ENCODE measurements at places on chromosomes 2 and 18. TPM values are rescaled to one million over a fixed set of nuclear protein-coding genes. Genes with fewer than 3 reads are reported as not detected.

Gene SERPINB2
- 0.60 TPM for total RNA-seq

DNA sequence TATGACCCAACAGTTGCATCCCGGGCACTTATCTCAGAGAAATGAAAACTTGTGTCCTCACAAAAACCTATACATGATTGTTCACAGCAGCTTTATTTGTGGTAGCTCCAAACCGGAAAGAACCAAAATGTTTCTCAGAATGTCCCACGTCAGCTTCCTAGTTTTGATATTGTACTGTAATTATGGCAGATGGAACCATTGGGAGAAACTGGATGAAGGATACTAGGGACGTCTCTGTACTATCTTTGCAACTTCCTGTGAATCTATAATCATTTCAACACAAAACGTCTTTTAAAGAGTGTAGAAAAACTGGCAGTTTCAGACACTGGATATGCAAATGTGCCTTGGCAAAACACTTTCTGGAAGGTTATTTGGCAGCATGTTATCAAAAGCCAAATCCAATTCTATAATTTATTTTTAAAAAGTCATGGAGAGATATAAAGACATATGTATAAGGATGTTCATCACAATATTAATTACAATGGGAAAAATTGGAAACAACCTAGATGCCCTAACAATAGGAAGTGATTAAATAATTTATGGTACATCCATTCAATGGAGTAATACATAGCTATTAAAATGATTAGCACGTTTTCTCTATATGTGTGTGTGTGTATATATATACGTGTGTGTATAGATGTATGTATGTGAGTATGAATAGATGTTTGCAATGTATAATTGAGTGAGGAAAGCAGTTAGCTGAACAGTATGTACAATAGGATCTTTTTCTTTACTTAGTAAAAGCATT lies 9.8 kb downstream of the SAG start:
- H3K4me3 ChIP-seq: no peak overlapping the region
- H3K4me1 ChIP-seq: no peaks in the 10 kb centered on the region
- DNase-seq: no peak

- H3K4me3 ChIP-seq: no peak overlapping the region
- H3K27ac ChIP-seq: no peak overlapping the region
- H3K4me1 ChIP-seq: no peaks in the 10 kb centered on the region
- no peaks in the 10 kb centered on the region for H3K27me3 ChIP-seq
Observed at GRCh38 chr2:61750624-61751023, 103.2 kb downstream of the FAM161A start.

GRCh38 chr2:84527137-84528129 lies 11.1 kb downstream of the DNAH6 start:
- H3K4me1 ChIP-seq: no peaks in the 10 kb centered on the region
- DNase-seq: peak; percentile 12
- no peak overlapping the region for H3K4me3 ChIP-seq

DNA sequence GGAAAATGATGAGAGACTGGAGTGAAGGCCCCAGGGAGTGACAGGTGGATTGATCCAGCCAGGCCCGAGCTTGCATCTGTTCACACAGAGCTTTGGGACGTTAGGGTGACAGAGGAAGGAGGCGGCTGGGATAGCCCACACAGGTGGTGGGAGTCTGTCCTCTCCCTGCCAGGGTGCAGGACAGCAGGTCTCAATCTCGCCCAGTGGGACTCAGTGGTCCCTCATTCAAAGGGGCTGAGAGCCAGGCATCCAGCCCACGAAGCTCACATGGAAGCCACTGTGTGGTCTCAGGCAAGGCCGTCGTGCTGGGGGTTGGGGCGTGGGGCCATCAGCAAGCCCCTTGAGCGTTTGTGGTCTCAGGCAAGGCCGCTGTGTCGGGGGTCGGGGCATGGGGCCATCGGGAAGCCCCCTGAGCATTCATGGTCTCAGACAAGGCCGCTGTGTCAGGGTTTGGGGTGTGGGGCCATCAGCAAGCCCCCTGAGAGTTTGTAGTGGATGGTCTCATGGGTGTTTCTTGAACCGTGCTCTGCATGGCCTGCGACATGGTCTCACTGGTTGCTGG lies 8.3 kb downstream of the KCNG2 start:
- H3K4me1 ChIP-seq: no peaks in the 10 kb centered on the region
- DNase-seq: no peak
- no peak overlapping the region for H3K27ac ChIP-seq
- no peaks in the 10 kb centered on the region for H3K36me3 ChIP-seq
- H3K27me3 ChIP-seq: peaks cover 2% of the 10 kb centered on the region

DNA sequence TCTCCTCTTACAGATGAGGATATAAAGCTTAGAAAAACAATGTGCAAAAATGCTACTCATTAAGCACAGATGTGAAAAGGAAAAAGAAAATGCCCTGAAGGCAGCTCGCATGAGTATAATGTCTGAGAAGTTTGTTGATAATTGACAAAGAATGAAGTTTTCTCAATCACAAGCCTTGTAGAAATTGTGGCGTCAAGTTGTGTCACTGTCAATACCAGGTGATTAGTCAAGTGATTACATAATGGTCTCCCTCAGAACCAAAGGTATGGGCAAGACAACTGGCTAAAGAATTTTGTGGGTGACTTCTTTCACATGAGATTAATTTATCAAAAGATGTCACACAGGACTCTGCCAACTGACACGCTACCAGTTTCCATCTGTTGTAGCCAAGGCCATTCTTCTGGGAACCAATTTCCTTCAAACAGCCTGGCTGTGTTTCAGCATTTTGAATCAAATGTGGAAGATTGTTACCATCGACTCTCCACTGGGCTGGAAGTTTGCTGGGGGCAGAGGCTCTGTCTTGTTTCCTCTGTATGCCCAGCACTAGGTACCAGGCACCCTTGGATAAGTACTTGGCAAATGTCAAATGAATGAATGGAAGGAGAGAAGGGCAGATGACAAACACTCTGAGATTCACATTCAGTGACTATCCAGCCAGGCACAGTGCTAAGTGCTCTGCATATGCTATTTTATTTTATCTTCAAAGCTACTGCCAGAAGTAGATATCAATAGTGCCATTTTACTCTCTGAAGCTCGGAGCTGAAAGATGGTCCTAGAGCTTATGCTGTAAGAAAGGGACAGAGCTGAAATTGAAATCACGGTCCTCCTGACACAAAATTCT lies 5.9 kb upstream of the FN1 start:
- H3K36me3 ChIP-seq: no peaks in the 10 kb centered on the region
- no peaks in the 10 kb centered on the region for H3K27me3 ChIP-seq
- DNase-seq: peak; percentile 80
- H3K4me1 ChIP-seq: peaks cover 24% of the 10 kb centered on the region
- no peak overlapping the region for H3K4me3 ChIP-seq

Gene CAPG
- 59.3 TPM for total RNA-seq

Gene SLC25A12
- total RNA-seq: 19.7 TPM

DNA sequence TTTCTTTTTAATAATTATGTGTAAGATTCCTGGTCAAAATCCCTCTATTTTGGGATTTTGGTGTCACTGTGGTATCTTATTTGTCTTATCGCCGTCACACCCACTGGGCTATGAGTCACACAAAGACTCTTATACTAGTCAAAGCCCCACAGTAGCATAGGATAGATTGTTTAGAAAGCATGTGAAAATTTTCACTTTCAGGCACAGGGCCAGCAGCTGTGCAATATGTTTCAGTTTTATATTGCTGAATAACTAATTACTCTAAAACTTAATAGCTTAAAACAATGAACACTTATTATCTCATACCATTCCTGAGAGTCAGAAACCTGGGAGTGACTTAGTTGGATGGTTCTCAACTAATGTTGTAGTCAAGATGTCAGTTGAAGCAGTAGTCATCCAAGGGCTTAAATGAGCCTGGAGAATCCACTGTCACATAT lies 24.0 kb downstream of the CFAP210 start:
- no peak overlapping the region for H3K27ac ChIP-seq
- no peak overlapping the region for H3K4me3 ChIP-seq
- peak; percentile 56 for DNase-seq
- H3K27me3 ChIP-seq: no peaks in the 10 kb centered on the region
- H3K4me1 ChIP-seq: no peaks in the 10 kb centered on the region
- no peaks in the 10 kb centered on the region for H3K36me3 ChIP-seq

All from astrocyte (in vitro differentiated cells and primary cell).